ENCODE measurements at places on chromosomes 7 and 10.
A peak's percentile ranks its signal among the peaks of the same experiment; 100 is the strongest.

DNA sequence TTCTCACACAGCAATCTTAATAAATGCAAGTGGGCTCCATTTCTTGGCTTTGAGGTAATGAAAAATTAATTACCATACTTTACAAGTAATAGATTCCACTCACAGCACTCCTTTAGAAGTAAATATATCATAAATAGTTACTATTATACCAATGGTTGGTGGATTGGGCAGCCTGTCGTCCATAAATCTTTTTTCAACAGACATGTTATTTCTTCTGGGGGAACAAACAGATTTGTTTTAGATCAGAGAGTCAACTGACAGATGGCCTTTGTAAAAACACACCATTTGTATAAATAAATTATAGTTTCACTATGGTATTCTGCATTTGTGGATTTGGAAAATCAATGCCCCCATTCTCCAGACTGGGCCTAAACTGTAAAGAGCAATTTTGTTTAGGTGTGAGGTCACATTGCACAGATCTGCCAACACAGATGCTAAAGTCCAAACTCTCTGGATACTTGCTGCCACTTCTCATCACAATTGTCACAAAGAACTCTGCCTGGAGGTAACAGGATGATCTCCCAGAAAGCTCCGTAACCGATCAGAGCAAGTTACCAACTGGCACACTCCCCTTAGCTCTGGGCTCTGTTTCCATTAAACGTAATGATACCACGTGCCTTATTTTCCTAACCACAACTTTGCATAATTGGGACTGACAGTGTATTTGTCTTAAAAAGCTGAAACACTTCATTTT is 4.5 kb upstream of the MACROH2A2 start:
- no peak for DNase-seq

DNA sequence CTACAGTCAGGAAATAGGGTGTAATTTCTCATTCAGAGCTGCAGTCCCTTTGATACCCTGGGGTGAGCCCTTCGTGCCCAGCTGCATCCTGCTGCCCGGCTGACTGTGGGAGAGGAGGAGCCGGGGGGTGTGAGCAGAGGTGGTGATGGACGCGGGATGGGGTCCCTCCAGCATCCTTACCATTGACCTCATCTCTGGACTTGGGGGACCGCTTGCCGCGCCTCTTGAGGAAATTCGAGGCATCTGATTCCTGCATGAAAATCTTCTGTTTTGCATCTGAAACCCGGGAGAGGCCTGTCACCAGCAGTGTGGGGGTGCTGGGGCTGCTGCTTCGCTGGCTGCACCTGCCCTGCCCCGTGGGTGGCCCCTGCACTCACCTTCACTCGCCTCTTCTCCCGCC is 816 bp downstream of the UCMA start:
- DNase-seq, result no peak

DNA sequence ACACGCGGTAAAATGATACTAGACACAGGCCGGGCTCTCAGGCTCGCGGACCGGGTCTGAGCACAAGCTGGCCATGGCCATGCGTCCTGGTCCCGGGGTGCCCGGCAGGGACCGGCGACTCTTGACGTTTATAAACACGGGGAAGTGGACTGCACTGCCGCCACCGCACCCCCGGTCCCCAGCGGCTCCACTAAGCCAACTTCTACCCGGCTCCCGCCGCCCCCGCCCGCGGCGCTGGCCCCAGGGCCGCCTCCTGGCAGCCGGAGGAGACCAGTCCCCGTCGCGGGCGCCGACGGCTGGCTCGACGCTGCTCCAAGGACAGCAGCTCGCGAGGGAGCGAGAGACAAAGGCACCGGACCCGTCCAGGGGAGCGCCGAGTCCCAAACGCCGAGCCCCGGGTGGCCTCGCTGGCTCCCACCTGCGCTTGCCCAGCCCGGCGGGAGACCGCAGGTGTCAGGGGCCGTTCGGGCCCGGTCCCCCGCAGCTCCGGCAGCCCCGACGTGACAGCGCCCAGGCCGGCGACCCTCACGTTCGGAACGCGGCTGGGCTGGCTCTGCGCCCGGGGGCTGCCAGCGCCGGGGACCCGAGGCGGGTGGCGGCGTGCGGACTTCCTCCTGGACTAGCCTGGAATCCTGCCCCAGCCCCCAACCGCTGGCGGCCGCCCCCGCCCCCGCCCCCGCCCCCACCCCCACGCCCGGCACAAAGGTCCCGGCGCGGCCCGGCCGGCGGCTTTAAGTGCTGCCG is 517 bp downstream of the ITGB1 start:
- DNase-seq, result peak; percentile 22

DNA sequence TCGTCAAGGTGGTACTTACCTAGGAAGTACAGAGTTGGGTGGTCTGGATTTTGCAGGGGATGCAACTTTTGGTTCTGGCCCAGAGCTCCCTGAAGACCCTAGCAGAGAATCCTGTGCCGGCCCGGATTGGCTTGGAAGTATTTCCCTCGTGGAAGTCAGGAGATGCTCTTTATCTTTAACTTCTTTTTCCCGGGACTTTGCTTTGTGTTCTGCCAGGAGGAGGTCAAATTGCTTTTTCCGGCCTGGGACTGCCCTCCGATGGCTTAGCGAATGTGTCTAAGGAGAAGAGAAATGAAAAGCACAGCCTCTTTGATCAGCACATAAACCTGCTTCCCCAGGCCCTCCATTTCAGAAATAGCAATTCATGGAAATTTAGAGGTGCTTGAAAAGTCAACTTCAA is 57.0 kb upstream of the EFCAB10 start:
- DNase-seq, result no peak

GRCh38 chr10:761376-761775 is 71.9 kb upstream of the DIP2C start:
- no peak for DNase-seq

DNA sequence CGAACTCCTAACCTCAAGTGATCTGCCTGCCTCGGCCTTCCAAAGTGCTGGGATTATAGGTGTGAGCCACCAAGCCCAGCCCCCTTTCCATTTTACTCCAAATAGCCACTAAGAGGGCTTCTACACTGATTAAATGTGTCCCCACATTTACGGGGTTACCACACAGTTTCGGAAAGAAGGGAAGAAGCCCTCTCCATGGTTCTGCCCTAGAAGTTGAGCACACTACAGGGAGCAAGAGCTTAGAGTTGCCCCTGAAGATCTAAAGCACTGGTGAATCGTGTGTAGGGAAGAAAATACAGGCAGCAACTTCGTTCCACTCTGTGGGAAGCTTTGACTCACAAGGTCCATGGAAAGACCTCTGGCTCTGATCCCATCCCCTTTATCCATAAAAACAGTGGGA is 133.0 kb upstream of the PRKCQ start:
- no peak for DNase-seq

- DNase-seq, result no peak
Measured at GRCh38 chr7:92778972-92779371, 57.4 kb downstream of the CDK6 start.

All from activated effector memory CD4-positive, alpha-beta T cell treated with Interleukin-2 at 50 U/mL for 16 hours (primary cell).